EL (cell line): ENCODE measurements at places on chromosomes 2 and 18.

DNA sequence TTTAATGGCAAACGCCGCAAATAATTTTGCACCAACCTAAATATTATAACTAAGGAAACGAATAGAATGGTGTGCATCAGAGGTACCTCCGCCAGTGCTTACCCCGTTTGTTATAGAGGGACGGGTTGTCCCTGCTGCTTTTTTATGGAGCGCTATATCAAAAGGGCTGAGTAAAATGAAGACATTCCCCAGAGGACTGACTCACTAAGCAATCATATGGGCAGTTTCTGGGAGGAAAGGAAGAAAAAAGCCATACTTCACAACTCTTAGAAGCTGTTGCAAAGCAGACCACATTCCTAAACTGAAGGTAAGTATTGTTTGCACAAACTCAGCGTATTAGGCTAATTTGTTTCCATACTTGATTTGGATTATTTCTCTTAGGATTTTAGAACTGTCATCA is 12.9 kb downstream of the ID2 start:
- DNase-seq = no peak

DNA sequence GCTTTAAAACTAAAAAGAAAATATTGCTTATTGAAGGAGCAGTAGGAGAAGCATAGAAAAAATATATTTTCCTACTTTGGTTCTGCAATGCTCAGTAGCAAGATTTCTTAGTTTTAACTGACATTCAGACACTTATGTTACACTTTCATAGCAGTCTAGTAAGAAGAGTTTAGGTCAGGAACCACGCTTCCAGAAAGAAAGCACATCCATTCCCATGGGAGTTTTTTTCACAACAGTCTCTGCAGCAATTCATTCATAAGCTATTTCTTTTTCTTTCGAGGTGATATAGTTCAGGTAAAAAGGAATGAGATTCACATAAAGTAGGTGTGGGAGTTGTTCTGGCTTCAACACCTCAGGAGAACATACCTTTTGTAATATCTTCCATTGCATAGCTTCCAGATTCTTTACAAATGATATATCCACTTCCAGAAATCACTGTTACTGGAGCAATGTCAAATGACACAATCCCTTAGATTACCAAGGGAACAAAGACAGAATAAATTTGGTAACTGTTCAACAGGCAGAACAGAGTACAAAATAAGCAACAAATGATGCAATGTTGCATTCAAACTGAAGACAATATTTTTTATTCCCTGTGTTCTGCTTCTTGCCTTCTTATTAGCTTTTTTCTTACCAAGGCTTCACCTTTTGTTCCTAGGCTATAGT is 95.2 kb upstream of the GULP1 start:
- DNase-seq = no peak

DNA sequence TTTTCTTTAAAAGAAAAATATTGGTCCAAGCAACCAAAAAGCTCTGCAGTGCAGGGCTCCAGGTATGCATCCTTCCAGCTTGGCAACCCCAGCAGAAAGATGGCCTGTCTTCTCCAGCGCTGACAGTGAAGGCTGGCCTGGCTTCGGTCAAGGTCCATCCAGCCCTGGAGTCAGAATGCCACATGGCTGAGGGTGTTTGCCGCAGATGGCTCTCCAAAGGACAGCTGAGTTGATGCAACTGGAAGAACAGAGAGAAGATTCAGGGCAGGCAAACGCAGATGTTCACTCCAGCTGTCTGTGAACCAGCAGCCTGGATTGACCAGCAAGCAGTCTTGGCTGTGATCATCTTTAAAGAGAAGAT is 51.4 kb downstream of the MARCO start:
- DNase-seq = no peak

DNA sequence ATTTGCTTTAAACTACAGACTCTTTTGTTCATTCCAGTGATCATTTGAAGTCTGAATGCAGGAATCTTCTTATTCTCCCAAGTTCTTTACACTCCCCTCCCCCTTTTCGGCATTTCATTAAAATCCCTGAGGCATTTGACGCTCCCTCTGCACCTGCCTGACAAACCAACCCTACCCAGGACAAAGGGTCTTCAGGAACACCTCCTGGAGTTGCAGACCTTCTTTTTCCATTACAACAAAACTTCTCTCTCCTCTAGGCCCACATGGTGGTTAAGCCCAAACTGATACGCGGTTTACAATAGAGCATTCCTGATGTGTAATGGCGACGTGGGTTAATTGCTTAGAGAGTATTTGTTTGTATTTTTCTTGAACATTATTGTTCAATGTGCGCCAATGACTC is 367.4 kb downstream of the FBXO15 start:
- DNase-seq = no peak

DNA sequence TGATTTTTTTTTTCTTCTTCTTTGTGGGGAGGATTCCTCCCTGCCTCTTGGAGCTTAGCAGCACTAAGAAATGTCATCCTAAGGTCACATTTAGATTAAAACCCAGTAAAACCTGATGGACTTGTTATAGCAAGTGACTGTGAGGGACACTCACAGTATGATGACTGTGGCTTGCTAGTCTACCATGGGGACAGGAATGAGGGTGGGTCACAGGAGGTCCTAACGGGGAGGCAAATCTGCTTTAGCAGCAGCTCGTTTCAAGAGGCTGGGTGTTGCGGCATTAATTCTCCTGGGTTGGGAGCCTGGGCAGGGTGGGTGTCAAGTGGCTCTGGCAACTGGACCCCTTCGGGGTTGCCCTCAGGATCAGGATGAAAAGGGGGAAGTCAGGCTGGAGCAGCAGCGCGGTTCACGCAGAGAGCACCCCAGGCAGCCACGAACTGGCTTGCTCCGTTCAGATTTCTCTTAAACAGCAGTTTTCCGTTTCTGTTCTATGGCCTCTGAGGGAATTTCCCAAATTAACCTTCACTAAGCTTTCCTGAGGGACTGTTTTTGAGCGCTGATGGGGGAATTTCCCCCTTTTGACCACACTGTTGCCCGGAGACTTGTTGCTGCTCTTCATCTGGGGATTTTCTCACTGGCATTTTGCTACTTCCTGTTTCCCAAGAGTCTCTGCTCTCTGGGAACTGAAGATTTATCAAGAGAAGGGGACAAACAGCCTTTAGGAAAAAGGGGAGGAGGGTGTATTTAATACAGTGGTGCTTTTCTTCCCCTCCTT is 59.8 kb upstream of the PELI1 start:
- peak; percentile 57 for DNase-seq

DNA sequence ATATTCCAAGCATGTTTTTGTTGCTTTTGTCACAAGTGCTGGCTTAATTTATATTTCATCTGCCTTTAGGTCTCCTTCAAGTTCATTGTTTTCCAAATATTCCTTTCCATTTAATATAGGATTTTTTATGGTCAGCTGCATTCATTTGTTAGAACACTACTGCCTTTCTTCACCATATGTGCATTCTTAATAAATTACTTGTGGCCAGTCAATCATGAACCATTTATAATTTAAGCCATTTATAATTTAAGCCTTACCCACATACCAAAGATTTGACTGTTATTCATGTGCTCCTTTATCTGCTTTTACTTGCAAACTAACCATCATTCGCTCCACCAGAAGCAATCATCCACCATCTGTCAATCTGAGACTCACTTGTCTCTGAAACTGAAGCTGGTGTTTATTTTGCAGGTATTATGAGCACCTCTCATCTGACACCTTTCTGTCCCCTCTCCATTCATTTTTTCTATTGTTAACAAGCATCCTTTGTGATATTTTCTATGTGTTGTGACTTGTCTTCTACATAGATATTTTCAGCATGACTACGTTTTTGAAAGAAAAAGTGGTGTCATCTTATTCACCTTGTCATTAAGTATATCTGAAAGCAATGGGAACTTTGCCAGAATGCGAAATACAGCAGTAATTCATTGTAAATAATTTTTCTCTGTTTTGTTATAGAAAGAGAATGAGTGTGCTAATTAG is 786.8 kb downstream of the KCNJ3 start:
- no peak for DNase-seq

DNA sequence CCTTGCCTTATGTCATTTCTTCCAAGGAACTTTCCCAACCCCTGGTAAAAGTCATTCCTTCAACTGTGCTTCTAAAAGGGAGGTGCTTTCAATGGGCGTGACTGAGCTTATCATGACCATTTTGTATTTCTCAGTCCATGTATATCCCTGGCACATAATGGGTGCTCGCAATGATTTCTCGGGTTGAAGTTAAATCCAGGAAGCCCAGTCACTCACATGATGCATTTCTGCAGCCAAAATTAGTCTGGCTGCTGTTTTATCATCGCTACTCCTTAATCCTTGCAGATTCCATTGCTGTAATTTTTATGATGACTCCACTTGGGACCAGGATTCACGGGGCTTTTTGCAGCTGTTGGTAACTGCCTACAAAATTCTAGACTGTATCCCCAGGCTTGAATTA is 25.9 kb upstream of the RFX8 start:
- no peak for DNase-seq

GRCh38 chr18:35673682-35674081 is 92.1 kb downstream of the GALNT1 start:
- DNase-seq = no peak

GRCh38 chr2:126822921-126823320 is 75.8 kb upstream of the TEX51 start:
- no peak for DNase-seq

DNA sequence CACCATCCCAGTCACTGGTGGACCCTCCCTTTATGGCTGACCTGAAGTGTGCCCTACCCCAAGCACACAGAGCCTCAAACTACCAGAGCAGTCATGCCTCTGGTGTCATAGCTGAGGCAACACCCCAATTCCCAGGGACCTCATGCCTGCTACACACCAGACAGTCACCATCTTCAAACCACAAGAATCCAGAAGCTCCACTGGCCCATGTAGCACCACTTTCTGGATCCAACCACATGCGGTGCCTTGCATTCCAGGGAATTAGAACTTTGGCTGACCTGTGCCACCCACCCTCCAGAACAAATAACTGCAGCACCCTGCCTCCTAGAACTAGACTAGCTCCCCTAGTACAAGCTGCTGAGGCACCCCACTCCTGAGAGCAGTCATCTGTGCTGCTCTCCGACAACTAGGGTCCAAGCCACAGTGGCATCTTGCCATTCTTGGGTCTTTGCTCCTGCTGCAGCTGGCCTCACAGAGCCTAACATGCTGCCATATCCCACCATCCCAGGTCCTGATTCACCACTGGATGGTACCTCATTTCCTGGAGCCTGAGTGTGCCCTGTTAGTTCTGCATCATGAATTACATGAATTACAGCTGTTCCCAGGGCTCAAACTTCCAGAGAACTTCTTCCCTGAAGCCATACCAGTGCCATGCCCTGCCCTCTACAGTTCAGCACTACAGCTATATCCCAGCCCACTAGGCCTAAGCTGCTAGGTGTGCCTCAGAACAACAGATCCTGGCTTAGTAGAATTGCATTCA is 243.8 kb upstream of the CHST9 start:
- no peak for DNase-seq
